Omental fat pad (tissue), 4 donors: ENCODE measurements at places on chromosomes 16 and 17.

DNA sequence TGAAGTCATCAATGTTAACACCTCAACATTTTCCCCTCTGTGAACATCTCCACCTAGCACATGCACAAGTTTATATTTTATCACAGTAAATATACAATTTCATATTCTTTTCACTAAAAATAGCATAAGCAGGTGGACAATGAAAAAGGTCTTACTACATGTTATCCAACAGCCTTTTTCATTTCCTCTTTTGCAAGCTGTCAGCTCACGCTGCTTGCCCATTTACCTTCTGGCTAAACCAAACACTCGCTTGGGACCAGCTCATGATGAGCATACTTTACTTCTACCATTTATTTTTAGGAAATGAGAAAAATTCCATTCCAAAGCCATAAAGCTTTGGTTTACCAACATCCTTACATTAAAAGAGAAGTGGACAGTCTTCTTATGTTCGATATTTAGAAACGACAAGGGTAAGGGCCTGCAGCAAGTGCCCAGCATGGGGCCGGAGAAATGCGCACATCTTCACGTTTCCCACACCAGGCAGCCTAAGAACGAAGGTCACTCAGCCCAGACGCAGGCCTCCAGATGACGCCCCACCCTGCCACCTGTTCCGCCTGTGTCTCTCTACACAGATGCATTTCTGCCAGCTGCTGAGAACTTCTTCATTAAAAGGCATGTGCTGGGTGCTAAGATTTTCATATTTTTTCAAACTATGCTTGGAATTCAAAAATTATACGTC, 13.9 kb downstream of the SNN start:
- no peak for DNase-seq

DNA sequence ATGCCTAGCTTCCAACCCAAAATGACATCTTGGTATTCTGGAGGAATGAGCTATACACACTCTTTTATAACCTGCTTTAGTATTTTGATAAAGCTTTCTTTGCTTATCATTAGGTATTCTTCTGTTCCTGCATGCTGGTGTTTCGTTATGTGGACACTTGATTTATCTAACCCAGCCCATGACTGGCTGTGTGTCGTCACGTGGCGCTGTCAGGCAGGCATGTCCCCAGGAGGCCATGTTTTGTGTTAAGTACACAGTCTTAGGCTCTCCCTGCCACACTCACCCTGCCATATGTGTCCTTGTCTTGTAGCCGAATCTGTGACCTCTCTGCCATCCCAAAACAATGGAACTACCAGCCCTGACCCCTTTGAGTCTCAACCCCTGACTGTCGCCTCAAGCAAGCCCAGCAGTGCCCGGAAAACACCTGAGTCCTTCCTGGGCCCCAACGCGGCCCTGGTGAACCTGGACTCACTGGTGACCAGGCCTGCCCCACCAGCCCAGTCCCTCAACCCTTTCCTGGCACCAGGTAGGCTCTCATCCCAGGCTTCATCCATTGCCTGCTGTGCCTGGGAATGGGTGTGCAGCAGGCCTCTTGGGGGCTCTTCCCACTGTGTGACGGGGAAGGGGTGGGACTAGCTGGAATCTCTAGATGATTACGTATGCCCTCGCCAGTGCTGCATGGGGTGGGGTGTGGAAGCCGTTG, 30.8 kb downstream of the B9D1 start:
- DNase-seq = no peak

- DNase-seq = peak; percentile 75
Measured at GRCh38 chr17:18260332-18261145, at the start of gene MIEF2. Gene MIEF2, plus strand, starts transcription at chr17:18260662. Its CDS starts 2,059 bp downstream, at chr17:18262721.

DNA sequence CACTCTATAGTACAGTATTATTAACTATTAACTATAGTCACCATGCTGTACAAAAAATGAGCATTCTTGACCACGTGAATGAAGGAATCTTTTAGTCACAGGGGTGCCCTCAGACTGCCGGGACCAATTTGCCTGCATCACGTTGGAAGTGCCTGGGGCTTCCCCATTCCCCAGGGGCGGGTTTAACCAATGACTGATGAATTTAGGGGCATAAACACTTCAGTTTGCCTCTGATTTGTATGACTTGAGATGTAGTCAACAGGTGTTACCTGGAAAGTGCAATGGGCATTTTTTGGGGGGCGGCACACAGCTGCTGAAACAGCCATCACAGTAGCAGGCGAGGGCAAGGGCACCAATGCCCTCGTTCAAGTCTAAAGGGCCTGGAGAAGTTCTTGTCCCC, 8.7 kb upstream of the PYY start:
- DNase-seq = no peak

- no peak for DNase-seq
Measured at GRCh38 chr16:83830091-83830768, 22.5 kb downstream of the HSBP1 start.

- DNase-seq = no peak
Measured at GRCh38 chr16:88569614-88569984, 604 bp upstream of the ZC3H18 start.

- no peak for DNase-seq
Measured at GRCh38 chr16:84526794-84527531, 22.5 kb upstream of the MEAK7 start.

DNA sequence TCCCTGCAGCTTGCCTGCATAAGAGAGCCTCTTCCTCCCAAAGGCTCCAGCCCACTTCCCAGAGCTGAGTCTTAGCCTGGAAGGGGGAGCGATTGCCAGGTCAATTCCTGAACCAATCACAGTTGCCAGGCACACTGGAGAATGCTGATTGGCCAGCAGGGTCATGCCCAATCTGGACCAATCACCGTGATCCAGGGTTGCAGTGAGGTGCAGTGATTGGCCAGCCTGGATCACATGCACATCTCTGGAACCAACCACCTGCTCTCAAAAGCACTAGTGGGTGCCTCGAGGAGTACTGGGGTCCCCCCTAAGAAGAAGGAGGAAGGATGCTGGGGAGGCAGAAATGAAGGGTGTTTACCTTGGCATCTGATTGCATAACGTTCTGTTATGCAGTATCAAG, 18.4 kb downstream of the NAGPA start:
- no peak for DNase-seq

DNA sequence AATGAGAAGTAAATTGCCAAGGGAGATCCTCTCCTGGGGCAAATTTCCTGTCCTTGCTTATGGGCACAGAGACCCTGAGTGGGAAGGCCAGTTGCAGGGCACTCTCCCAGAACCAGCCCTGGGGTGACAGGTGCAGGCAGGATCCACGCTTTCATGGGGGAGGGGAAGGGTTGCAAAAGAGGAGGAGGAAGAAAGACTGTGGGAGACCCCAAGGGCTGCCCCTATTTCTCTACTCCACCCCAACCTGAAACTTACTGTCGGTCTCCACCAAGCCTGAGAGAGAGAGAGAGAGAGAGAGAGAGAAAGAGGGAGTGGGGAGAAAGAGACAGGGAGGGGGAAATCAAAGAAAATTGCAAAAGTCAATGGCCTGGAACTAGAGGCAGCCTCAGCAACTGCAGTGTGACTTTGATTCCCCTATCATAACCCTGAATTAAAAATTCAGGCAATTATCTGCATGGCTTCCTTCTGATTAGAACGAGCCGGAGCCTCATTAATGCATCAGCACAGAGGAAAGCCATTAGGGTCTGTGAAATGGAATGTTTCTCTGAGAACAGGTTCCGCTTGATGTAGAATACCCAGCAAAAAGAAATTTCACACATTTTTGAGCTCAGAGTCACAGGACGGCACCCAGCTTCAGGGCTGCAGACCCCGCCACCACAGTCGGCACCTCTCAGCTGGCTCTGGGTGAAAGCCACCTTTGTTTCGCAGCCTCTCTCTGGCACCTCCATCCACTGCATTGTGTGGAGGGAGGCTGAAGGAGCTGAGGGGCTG, 45.1 kb upstream of the HNF1B start:
- DNase-seq = no peak

DNA sequence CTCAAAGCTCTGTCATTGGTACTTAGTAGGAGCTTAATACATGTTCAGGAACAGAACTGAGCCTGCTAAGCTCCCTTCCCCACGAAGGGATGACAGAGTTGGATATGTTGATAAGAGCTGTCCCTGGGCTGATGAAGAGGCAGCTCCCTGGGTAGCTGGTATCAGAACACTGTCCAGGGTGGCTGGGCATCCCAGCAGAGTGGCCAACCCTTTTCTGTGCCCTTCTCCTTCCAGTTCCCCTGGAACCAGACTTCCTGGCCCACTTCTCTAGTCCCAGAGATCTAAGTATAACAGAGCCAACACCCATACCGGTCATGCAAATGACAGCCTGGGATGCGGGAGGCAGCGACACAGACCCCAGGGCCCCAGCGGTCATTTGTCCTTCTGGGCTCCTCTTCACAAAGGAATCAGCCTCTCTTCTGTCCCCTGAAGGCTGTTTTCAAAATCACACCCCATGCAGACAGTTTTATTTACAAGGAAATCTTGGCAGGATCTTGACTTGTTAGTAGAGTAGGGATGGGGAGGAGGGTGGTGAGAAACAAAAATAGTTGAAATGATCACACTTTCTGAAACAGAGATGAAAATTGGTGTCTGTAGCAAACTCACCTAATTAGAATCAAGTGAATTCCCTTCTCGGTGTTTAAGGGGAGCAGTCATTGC, 1.4 kb upstream of the RHBDL3 start:
- no peak for DNase-seq

- DNase-seq = peak; percentile 7
Measured at GRCh38 chr17:77827511-77827910, 131.0 kb upstream of the TNRC6C start.

GRCh38 chr17:57373048-57373447, 116.7 kb downstream of the MSI2 start:
- no peak for DNase-seq

DNA sequence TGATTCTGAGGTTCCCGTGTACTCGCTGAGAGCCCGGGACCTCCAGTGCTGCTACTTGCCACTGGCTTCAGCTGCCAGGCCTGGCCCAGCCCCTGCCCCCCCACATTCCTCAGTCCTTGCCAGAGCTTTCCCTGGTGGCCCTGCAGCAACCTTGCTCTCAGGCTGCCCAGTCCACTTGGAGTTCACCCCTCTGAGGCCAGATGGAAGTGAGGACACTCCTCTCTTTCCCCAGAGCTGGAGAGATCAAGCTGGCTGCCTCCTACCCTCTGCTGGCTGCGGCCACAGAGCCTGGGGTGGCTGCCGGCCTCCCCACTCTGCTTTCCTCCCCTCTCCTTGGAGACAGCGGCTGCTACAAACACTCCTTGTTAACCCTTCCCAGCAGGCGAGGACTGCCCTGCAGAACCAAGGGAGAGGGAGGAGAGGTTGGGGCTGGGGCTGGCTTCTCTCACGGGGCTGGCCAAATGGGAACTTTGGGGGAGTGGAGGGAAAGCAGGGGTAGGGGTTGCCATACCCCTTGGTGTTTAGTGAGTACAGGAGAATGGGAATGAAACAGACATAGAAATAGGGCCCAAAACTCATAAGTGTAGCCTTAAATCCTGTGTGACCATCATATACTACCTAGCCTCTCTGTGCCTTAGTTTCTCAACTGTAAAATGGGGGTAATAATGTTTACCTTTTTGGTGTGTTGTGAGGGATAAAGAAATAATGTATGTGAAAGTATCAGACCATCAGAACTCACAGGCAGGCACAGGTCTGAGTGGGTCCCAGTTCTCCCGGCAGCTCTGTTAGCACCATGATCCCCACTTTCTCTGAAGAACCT, at the start of gene GAS2L2:
Gene GAS2L2 (minus strand): TSS at position 295 of the 820 bp plus-strand sequence. CDS start 389 bp downstream, outside the sequence.
- DNase-seq = no peak

DNA sequence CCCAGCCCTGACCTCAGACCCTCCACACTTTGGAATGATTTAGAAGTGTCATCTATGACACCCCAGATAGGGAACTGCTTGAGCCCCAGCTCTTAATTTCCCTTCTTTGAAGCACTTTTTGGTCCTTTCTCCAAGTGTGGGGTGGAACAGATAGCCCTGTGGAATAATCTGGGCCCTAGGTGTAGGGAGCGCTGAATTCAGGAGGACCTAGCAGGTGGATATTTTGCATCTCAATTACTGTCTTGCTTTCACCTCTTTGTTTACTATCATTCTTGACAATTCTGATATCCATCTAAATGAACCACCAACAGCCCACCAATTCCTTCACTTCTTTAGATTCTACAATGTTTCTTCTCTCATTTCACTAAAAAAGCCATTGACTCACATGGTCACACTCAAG, 850.4 kb downstream of the KCNJ2 start:
- DNase-seq = no peak

DNA sequence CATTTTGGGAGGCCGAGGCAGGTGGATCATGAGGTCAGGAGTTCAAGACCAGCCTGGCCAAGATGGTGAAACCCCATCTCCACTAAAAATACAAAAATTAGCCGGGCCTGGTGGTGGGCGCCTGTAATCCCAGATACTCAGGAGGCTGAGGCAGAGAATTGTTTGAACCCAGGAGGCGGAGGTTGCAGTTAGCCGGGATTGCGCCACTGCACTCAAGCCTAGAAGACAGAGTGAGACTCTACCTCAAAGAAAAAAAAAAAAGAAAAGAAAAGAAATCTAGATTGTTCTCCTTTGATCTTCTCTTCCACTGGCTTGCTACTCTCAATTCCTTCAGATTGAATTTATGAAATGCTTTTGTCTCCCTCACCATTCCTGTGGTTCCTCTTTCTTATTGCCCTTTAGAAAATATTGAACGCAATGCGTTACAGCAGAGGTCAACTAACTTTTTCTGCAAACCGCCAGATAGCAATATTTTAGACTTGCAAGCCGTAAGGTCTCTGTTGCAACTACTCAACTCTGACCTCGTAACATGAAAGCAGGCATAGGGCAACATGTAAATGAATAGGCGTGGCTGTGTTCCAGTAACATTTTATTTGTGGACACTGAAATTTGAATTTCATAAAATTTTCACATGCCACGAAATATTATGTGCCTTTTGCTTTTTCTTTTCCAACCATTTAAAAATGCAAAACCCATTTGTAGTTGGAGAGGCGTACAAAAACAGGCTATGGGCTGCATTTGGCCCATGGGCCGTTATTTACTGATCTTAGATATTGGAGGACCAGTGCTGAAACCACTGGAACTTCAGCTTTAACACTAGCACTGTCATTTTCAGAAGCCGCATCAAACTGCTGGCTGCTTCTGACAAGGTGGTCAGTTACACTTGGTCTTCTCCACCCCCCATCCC, 24.8 kb downstream of the PITPNC1 start:
- no peak for DNase-seq

- DNase-seq = no peak
Measured at GRCh38 chr17:39861235-39861634, 2.9 kb downstream of the IKZF3 start.

DNA sequence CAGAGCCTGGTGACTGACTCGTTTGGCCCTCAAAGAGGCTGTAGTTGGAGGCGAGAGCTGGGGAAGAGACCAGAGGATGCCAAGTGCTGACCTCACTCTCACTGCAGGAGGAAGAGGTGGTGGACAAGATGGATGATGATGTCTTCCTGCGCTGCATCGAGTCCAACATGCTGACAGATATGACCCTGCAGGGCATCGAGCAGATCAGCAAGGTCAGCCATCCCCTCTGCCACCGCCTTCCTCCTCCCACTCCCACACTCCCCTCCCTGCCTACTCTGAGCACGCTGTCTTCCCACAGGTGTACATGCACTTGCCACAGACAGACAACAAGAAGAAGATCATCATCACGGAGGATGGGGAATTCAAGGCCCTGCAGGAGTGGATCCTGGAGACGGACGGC, 26.9 kb downstream of the POLR2A start:
- no peak for DNase-seq
